Cerebellar nuclear complex (tissue), 1 donor: ENCODE measurements at places on chromosomes 13 and 19.

GRCh38 chr13:37306778-37307544 lies 201.5 kb upstream of the CSNK1A1L start:
- no peak for DNase-seq

DNA sequence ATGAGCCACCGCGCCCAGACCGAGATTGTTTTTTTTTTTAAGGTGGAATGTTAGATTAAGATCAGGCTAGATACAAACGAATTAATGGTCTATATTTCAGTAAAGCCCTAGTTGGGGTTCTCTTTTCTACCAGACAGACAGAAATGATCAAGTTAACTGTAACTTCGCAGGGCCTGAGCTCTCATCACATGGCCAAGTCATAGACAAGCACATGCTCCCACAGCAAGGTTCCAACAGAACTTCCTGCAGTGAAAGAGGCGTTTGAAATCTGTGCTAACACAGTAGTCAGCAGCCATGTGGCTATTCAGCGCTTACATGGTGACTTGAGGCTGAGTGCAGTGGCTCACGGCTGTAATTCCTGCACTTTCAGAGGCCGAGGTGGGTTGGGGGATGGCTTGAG lies 34.7 kb upstream of the SEMA6B start:
- DNase-seq: no peak

DNA sequence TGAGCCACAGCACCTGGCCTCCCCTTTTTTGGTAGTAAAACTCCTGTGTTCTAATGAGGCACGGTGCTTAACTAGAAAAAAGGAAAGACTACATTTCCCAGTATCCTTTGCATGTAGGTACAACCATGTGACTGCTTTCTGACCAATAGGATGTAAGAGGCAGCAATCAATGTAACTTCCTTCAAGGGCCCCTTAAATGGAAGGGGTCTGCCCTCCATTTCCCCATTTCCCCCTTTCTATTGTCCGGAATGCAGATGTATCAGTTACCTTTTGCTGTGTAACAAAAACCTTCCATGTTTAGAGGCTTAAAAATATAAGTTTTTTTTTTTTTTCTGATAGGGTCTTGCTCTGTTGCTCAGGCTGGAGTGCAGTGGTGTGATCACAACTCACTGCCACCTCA lies 2.2 kb downstream of the GPR32 start:
- DNase-seq: no peak

GRCh38 chr13:41203810-41204209 lies 9.4 kb upstream of the KBTBD7 start:
- no peak for DNase-seq

- no peak for DNase-seq
Observed at GRCh38 chr19:18109733-18110608, 12.4 kb downstream of the MAST3 start.

DNA sequence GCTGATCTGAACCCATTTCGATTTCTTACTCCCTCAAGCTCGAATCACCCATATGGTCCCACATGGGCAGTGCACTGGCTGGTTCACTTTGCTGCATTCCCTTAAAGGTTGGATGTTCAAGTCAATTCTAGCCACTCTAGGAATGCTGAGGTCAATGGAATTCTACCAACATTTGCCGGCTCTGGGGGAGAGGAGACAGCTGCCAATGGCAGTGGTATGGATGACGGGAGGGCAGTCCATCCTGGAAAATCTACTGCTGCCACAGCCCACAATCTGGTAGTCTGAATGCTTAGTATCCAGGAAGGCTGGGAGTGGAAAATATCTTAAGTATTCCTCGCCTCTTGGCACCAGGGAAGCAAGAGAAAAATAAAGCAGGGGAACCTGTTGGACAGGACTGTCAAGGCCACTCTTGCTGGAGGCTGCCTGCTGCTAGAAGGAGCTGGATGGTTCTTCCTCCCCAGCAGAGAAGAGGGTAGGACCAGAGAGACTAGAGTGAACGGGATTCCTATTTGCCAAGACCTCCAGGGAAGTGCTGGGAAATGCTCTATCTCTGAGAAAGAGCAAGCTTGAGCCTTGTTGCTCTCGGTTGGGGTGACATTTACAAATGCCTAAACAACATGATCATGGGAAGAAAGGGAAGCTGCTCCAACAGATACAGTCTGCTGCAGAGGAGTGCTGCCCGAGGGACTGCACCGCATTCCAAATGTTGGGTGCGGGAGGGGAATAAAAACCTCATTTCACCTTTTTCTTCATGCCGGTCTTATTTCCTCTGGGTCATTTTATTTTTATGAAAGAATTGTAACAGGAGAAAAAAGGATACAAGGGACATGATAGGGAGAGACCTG lies 20.7 kb upstream of the HMGB1 start:
- no peak for DNase-seq

GRCh38 chr19:7746903-7747884 lies at the start of gene CD209:
CD209 (minus strand) TSS chr19:7747534; CDS start chr19:7747511, 23 bp downstream.
- no peak for DNase-seq

- DNase-seq: no peak
Observed at GRCh38 chr13:47110833-47111240, 214.0 kb upstream of the HTR2A start.

GRCh38 chr19:35033067-35034004 lies 3.1 kb downstream of the SCN1B start:
- DNase-seq: no peak

DNA sequence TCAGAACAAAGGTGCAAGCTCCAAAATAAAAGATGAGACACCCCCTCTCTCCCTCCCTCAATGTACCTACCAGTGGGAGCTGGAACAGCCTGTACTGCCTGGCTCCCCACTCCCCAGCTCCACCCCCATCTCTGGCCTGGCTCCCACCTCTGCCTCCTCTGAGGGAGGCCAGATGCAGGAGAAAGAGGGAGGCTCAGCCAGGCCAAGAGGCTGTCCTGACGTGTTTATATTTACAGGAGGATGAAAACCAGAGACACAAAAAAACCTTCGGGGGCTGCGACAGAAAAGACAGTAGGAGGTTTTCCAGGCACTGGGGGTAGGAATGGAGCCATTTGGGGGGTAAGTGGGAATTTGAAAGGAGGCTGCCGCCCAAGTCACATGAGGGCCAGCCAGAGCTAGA lies 19.7 kb downstream of the ARHGEF18 start:
- no peak for DNase-seq

DNA sequence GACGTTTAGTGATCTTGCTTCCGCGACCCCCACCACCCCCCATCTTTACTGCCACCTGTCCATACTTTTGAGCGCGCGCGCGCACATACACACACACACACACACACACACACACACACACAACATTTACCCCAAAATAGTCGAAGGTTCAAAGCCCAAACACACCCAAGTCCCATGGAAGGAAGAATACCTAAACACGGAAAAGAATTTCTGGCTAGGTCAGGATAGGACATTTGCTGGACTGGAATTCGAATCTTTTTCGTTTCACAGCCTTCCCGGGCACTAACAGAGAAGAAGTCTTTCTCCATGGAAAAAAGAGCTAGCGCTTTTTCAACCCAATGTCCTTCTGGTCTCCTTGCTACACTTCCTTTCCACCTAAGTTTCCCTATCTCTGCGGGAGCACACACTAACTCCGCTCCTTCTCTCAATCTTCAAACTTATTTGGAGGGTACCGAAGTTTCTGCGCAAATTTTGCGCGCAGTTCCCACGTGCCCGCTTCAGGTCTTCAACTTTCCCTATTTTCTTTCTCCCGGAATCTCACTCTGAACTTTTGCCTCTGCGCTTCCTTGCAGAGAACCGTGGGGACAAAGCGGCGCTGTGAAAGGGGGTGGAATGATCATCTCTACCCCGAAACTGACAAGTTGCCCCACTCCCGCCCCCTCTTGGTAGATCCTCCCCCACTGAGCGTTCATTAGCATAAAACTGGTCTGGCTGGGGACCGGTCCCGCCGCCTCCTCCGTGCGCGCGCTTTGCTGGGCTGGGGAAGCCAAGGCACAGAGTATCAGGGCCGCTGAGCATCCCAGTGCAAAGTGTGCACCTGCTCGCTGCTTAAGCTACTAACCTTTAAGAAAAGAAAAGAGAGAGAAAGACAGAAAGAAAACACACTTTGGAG lies 2.7 kb downstream of the DACH1 start:
- no peak for DNase-seq

- peak; percentile 82 for DNase-seq
Observed at GRCh38 chr19:50514346-50515167, 844 bp upstream of the ASPDH start.

GRCh38 chr13:40662866-40663265 lies 3.6 kb downstream of the FOXO1 start:
- no peak for DNase-seq

GRCh38 chr19:45138303-45138751 lies 22.5 kb downstream of the NKPD1 start:
- DNase-seq: no peak

DNA sequence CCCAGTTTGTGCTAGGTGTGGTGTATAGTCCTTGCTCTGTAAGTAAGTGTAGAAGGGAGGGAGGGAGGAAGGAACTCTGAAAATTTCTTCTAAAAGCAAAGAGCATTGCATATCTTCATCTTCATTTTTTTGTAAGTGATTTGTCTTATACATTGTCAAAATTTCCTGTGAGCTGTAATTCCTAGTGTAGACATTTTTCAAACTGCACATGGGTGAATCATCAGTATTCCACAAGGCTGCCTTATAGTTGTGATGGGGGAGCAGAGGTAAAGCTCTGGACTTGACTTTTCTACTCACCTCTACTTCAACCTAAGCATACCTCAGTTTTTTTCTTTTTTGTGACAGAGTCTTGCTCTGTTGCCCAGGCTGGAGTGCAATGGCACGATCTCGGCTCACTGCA lies 86.9 kb downstream of the CDK8 start:
- DNase-seq: no peak

DNA sequence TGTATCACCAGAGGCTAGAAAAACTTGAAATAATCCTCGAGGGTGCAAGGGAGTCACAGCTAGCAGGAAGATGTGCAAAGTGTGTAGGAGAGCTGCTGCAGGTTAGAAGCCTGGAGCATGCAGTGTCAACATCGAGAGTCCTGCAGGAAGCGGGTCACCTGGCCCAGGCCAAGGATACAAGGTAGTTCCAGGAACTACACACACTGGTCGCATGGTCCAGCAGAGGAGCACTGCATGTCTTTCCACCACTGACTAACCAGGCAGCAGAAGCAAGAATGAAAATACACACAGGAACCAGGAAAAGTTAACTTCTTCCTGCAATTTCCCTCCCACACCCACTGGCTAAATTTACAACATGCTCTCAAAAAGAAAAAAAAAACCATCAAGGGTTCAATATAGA lies 36.0 kb upstream of the MIR17HG start:
- DNase-seq: no peak
